Thoracic aorta (tissue), 2 donors: ENCODE measurements at places on chromosomes 3 and 15. TPM values are rescaled to one million over a fixed set of nuclear protein-coding genes. Genes with fewer than 3 reads are reported as not detected.

GRCh38 chr3:87973906-87974305, 84.9 kb downstream of the CGGBP1 start:
- DNase-seq, result no peak

AHSG gene
- not detected for total RNA-seq

GRCh38 chr15:99097441-99098410, 7.2 kb upstream of the SYNM start:
- no peak for DNase-seq

DNA sequence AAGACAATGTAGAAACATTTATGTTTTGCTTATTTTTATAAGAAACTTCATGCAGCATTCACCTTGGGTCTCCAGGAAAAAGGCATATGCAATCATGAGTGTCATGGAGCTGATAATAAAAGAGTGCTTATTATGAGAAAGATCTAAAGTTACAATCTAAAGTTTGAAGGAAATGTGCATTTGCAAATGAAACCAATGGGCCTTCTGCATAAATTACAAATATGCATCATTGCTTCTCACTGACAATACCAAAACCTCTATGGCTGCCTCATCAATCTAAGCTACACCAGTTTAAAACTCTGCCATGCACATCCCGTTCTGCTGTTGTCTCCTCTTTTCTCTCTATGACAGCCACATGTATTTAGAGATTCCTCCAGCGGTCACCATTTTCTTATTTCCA, 103.2 kb upstream of the ABI3BP start:
- no peak for DNase-seq

- DNase-seq, result no peak
Measured at GRCh38 chr15:51846066-51846462, 16.6 kb downstream of the TMOD3 start.

GRCh38 chr3:73580343-73580742, 44.4 kb downstream of the PDZRN3 start:
- DNase-seq, result no peak

GRCh38 chr3:4508048-4508981, 15.2 kb downstream of the ITPR1 start:
- no peak for DNase-seq

DNA sequence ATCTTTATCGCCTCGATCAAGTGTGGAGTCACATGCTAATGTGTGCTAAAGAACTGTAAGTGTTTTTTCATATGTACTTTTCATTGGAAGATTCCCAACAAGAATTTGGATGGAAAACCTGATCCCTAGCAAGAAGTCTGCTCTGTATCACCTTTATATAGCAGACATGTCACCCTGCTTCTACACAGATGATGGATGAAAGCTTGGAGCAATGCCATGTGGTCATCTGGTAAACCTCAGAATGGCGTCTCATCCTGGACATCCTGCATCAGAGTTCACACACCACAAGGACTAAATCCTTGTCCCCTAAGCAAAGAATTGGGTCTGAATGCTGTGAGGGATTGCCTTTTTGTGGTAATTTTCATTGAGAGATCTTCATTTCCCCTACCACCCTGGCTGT, 42.1 kb upstream of the CTDSPL start:
- DNase-seq, result no peak

DNA sequence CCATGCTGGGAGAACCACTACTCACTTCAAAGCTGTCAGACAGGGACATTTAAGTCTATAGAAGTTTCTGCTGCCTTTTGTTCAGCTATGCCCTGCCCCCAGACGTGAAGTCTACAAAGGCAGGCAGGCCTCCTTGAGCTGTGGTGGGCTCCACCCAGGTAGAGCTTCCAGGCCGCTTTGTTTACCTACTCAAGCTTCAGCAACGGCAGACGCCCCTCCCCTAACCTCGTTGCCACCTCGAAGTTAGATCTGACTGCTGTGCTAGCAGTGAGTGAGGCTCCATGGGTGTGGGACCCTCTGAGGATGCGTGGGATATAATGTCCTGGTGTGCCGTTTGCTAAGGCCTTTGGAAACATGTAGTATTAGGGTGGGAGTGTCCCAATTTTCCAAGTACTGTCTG, 276.7 kb downstream of the ZIC4 start:
- no peak for DNase-seq

DNA sequence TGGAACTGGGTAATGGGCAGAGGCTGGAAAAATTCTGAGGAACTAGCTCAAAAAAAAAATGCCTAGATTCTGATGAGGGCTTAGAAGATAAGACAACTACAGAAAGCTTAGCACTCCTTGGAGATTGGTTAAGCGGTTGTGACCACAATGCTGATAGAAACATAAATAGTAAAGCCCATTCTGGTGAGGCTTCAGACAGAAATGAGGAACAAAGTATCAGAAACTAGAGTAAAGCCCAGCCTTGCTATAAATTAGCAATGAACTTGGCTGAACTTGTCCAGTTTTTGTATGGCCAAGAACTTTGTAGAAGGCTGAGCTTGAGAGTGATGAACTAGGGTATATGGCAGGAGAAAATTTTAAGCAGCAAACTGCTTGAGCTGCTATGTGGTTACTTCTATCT, 25.4 kb downstream of the GOLGB1 start:
- no peak for DNase-seq
